ENCODE measurements at places on chromosomes 3 and 15.

- ATAC-seq = no peak
Measured at GRCh38 chr15:69824075-69824876, 273.4 kb downstream of the TLE3 start.

DNA sequence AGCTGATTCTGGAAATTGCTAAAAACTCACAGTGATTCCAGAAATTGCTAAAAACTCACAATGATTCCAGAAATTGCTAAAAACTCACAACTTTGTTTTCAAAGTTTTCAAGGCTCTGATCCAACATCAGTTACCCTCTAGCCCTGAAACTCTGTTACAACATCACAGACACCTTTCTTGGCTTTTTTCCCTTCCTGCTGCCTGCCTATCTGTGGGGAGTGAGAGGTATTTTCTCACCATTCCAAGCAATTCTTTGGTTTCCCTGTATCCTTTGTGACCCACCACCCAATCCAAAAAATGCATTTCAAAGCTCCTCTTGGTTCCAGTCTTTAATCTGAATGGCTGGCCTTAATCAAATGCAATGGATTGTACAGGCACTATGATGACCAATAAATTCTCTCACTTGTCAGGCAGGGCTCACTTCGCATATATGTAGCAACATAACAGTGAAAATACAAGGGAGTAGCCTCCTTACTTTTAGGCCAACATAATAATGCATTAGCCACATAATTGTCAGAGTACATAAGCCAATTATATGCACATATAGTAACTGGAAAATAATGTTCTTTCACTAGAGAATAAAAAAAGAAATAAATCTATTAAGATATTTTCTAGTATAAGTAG is 1139.0 kb downstream of the ROBO2 start:
- no peak for ATAC-seq

- no peak for ATAC-seq
Measured at GRCh38 chr3:186959029-186959624, 28.8 kb downstream of the ST6GAL1 start.

GRCh38 chr3:126179825-126180476 is 435 bp downstream of the ALDH1L1 start:
- ATAC-seq = no peak

DNA sequence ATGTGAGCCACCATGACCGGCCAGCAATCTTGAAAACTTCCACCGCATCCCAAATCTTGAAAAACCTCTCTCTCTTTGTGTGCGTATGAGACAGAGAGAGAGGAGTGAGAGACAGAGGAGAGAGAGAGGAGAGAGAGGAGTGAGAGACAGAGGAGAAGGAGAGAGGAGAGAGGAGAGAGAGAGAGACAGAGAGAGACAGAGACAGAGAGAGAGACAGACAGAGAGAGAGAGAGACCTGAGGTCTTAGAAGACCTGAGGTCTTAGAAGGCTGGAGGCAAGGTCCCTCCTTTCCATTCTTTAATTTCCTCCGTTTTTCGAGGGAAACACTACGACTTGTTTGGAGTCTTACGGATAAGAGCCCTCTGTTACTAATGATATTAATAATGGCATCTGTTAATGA is 39.5 kb downstream of the TMEM40 start:
- no peak for ATAC-seq

DNA sequence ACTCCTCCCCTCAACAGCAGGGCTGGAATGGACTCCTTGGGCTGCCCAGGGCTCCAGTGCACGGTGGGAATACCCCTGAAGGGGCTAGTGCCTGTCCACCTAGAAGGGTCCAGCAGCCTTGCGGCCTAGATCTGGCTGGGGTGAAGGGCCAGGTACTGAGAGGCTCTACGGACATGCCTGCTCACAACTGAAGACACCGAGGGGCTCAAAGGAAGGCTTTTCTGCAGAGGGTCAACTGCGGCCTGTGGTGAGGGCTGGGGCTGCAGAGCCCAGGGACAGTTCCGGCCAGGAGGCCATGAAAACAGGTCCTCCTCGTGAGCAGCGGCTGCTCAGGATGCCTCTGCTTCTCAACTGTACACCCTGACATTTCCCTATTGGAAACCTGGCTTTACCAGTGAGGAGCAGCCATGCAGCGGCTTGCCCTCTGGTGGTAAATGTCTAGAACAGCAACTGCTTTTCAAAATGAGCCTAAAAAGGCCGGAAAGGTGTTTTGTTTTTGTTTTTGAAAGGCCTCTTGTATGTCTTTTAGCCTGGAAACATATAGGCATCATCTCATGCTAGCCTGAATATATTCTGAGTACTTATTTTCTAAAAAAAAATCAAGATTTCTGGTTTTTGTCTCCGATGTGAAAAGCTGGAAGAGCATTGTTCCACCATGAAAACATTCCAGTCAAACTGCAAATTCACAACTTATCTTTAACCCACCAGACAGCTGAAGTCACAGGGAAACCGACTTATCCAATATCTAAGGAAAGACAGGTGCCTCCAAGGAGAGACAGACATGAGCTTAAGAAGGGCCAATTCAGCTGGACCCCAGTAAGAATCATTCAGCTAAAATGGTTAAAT is 163.4 kb downstream of the KLF13 start:
- ATAC-seq = peak; percentile 17

- no peak for ATAC-seq
Measured at GRCh38 chr15:61032600-61033286, 196.4 kb downstream of the RORA start.

DNA sequence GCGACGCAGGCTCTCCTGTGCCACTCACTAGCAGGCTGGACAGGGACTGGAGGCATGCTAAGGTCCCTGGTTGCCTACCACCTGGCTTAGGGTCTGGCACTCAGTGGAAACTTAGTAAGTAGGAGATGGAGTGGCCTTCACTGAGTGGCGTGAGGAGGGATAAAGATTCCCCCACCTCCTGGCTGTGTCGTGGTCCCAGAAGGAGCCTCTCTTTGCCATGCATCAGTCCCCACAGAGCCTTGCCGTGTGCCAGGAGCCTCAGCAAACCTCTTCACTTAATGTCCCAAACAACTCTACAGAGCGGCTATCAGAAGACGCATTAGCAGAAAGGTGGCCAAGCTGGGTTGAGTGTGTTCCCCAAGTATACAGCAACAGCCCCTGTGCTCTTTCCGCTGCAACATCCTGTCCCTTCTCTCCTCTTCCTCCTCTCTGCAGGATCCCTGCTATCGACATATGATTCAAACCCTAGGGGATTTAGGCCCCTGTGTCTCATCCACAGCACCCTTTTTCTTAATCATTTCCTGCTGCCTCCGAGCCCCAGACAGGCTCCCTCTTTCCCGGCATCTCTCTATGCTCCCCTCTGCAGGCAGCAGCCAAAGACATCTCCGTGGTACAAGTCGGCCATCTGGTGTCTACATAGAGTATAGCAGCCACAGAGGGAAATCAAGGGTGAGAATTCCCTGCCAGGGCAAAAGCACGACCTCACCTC is 66.7 kb downstream of the SLC6A1 start:
- ATAC-seq = no peak

DNA sequence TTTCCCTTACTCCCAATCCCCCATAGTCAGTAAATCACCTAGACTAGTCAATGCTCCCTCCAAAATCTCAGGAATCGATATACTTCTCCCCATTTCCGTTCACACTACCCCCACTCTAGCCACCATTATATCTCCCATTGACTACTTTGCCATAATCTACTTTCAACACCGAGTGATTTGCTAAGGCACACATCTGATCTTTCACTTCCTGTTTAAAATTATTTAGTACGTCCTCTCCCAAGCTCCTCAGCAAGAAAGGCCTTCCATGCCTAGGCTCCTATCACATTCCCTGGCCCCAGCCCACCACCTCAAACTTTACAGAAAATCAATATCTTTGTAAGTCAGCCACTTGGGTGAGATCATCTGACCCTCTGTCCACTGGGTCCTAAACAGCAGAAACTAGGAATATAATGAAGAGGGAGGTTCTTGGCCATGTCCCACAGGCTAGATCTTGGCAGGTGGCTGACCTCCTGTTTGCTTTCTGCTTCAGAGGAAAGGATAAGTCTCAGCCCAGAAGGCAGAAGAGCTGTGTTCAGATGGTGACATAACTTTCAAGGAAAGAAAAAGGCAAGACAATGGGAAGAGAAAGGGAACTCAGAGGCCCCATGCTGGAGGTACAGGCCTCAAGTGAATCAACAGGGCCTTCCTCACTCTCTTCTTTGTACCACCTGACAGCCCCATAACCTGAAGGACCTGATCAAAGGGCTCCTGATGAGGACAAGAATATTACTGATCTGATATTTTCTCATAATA is 103.0 kb downstream of the RPL22L1 start:
- ATAC-seq = no peak

DNA sequence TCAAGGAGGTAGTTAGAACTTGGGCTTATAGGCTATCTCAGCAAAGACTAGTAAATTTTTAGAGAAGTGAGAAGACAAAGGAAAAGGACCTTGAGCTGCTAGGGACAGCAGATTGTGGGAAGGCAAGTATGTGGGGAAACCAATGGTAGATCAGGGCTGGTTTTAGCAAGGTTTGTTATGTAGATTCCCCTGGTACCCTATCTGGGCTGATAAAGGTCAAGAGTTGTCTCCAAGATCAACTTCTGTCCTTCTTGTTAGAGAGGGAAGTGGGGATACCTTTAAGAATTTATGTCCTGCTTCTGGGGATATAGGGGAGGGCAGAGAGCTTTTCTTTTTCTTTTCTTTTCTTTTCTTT is 28.9 kb downstream of the KAT2B start:
- ATAC-seq = no peak

Data from activated CD4-positive, CD25-positive, alpha-beta regulatory T cell treated with anti-CD3 and anti-CD28 coated beads, Interleukin-2, amount 50 U/mL, for 24 hours (primary cell).